ENCODE measurements at places on chromosomes 3 and 15.

GRCh38 chr3:149612456-149612855 lies 45.4 kb downstream of the WWTR1 start:
- no peak for DNase-seq

GRCh38 chr3:187242900-187243299 lies 45.6 kb downstream of the RTP1 start:
- no peak for DNase-seq

GRCh38 chr3:127714125-127714571 lies 41.4 kb downstream of the ABTB1 start:
- no peak for DNase-seq

- no peak for DNase-seq
Observed at GRCh38 chr15:96262097-96262496, 68.4 kb upstream of the NR2F2 start.

GRCh38 chr15:92600856-92601255 lies 54.7 kb downstream of the FAM174B start:
- DNase-seq: no peak

DNA sequence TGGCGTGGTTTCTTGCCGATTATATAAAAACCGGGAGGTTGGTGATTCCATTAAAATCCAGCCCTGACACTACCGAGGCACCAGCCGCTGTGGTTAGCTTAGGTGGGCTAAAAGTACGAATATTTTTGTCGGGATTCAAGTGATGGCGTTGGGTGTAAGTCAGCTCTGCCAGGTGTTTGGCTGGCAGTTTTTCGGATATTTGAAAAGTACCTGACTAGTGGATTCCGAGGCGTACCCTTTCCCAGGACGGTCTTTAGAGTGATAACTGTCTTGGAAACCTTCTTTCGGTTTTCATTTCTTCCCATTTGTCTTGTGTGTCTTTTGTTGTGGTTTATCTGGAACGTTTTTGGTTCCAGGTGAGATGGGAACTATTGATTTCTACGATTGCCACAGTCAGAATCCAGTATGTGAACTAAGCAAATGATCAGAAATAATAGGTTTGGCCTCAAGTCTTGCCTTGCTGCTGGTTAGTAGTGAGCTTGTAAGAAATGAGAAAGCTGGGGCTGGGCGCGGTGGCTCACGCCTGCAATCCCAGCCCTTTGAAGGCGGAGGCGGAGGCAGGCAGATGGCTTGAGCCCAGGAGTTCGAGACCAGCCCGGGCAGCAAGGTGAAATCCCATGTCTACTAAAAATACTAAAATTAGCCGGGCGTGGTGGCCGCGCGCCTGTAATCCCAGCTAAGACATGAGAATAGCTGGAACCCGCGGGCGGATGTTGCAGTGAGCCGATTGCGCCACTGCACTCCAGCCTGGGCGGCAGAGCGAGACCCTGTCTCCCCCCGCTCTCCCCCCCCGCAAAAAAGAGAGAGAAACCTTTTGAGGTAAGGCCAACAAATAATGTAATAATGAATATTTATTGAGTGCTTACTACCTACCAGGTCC lies 1.4 kb downstream of the FYTTD1 start:
- no peak for DNase-seq

Measured in NCI-H187 (cell line).